CD4-positive, alpha-beta T cell treated with Interleukin-4 for 1 hour (primary cell): ENCODE measurements at places on chromosomes 4 and X.

GRCh38 chr4:2333916-2334644 is 72.2 kb upstream of the MXD4 start:
- DNase-seq, result no peak

GRCh38 chr4:159366966-159367780 is 264.3 kb downstream of the RAPGEF2 start:
- no peak for DNase-seq

GRCh38 chr4:126701756-126702155 is 931.0 kb upstream of the INTU start:
- no peak for DNase-seq

GRCh38 chr4:112093636-112094202 is 51.5 kb upstream of the FAM241A start:
- no peak for DNase-seq

GRCh38 chr4:187227907-187228704 is 504.4 kb upstream of the FAT1 start:
- DNase-seq, result no peak

- no peak for DNase-seq
Measured at GRCh38 chrX:154091678-154092077, 5.8 kb downstream of the MECP2 start.

DNA sequence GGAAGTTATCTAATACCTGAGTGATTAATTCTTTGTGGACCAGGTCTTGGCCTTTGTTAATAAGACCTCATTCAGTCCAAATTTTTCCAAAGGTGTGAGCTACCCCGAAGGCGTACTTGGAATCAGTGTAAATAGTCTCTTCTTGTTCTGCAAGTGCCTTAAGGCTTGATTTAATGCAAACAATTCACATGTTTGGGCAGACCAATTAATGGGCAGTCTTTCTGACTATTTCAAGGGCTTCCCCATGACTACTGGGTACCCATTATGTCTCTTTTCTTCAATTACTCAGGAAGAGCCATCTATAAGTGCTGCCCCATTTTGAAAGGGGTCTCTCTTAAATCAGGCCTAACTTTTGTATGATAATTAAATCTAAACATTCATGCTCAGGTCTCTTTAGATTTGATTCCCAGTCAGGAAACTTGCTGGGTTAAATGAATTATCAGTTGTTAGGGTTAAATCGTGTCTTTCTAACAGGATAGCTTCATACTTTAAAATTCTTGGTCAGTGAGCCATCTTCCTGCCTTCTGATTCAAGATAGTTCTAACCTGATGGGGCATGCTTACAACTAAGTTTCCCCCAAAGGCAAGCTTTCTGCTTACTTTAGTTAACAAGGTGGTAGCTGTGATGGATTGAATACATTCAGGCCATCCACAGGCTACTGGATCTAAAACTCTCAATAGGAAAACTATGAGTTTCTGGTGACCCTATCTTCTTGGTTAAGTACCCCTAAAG is 179.6 kb downstream of the CCNG2 start:
- no peak for DNase-seq

DNA sequence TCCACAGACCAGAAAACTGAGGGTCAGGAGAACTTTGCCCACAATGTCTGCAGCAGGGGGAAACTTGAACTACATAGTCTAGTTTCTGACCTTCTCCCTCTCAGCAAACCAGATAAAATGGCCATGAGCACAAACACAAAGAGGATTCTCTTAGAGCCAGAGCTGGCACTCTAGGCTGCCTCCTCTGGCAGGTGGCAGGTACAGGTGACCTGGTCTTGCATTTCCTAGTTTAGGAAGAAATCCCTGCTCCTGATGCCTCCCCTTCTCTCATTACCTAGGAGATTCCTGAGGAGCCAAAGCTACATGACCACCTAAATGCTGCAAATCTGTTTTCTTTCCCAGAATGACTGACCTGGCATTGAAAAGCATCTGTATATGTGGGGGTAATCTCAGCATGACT is 45.1 kb downstream of the ARHGEF9 start:
- no peak for DNase-seq

DNA sequence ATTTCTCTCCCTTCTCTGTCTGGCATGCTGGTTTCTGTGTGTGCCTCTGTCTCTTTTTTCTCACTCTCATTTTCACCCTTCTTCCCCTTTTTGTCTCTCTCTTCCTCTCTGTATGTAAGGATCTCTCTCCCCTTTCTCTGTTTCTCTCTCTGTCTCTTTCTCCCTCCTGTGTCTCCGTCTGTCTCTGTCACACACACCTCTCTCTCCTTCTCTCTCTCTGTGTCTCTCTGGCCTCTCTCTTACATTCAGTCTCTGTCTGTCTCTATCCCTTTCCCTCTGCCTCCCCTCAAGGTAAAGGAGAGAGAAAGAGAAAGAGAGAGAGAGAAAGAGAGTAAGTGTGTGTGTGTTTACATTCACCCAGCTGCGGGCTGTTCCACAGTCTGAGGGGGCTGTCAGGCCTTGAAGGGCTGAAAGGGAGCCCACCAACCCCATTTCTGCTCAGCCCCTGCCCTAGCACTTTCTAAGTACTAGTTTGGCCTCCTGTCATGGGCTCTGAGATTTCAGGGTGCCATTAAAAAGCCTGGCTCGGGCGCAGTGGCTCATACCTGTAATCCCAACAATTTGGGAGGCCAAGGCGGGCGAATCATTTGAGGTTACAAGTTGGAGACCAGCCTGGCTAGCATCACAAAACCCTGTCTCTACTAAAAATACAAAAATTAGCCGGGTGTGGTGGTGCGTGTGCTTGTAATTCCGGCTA is 9.6 kb upstream of the TSPYL2 start:
- no peak for DNase-seq

DNA sequence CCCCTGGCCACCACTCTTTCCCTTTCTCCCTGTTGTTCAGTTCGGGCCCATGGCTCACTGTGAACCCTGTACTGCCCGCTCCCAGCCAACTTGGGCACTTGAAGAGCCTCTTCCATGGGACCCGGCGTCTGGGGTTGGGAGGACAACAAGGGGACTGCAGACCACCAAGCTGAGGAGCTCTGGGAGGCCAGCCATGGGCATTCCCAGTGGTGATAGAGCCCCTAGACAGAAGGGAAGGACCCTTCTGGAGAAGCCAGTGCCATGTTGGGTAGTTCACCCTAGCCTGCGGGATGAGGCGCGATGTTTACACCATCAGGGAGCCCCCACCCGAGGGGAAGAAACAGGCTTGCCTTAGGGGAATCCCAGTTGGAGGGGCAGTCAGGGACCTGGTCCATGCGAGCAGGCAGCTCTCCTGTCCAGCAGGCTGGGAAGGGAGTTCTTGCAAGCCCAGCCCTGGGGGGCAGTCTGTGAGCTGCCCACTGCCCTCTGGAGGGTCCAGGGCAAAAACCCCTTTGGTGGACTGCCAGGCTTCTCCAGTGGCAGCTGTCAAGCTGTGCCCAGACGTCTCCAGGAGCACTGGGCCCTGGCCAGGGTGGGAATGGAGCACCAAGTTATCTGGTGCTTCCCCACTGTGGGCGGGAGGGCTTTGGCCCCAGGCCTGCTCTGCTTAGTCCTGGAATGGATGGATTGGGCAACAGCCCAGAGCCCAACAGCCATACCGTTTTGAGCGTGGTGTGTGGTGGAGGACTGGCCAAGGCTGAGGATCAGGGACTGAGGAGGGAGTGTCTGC is 23.7 kb upstream of the UBA1 start:
- no peak for DNase-seq

DNA sequence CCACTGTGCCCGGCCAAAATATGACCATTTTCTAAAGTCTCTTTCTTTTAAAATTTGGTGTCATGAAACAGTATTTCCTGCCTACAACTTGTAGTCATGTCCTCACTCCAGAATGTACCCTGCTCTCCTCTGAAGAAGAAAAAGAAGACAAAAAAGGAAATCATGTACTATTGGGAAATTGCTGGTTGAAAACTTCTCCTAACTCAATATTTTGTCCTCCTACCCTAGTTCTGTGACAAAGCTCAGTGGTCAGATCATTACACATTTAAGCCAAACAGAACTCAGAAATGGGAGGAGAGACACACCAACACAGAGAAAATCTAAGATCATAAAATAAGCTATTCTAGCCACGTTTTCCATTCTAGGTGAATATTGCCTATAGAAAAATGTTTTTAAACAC is 127.7 kb downstream of the IRF2 start:
- DNase-seq, result no peak

- DNase-seq, result peak; percentile 48
Measured at GRCh38 chr4:185395238-185395955, at the start of gene LRP2BP. Gene LRP2BP (minus strand): TSS chr4:185395924. CDS start chr4:185378186, 17,738 bp downstream.

DNA sequence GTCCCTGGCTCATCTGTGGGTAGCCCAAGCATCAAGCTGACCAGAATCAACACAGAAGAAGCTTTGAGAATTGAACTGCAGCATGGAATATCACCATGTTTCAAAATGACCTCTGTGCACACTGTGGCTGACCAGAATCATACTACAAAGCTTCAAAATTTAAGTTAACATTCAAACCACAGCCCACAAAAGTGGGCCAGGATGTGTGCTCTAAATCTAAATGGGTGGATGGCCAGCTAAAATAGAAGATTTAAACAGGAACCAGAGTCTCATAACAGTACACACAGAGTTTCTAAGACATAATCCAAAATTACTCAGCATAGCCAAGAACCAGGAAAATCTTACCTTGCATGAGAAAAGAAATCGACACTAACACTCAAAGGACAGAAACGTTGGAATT is 46.1 kb downstream of the KLF3 start:
- no peak for DNase-seq
